ENCODE measurements at places on chromosomes 1 and 21.

DNA sequence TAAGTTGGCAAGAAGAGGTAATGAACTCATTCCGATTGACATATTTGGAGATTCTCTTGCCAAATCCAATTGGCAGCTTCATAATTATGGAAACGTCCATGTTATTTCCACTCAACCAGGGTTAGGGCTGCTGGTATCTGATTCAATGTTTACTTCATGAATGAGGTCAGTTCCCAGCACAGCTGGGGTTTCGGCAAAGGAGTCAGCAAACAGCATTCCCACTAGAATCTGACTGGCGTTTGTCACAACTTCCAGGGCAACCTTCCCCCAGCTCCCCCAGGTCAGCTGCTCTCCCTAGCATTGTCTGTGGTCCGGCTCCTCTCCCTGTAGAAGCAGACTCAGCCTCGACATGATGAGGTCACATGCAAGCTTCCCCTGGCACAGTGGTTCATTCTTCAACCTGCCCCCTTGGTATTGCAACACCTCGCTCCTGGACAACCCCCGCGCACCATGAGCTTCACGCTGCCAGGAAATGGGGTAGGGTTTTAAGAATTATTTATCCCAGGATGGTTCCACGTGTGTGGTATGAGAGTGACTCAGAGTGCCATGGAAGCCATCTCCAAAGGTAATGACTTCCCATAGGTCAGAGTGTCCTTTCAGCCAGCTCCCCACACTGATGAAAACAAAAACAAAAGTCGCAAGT lies 100.7 kb upstream of the SLC25A33 start:
- no peak for DNase-seq

DNA sequence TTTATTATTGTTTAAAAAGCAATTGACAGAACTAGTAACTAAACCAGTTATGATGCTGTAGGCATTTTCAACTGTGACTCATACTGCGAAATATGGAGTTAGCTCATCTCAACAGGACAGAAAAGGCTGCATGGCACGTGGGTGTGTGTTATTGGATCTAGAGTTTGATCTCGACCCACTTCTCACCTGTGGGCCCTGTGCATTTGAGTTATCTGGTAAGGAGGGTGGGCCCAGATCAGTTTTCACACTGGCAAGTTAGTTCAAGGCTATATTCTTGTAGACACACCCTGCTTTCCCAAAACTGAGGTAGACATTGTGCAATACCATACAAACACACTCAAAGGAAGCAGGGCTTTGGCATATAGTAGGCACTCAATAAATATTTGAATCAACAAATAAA lies 71.3 kb upstream of the PRDX6 start:
- DNase-seq = no peak

DNA sequence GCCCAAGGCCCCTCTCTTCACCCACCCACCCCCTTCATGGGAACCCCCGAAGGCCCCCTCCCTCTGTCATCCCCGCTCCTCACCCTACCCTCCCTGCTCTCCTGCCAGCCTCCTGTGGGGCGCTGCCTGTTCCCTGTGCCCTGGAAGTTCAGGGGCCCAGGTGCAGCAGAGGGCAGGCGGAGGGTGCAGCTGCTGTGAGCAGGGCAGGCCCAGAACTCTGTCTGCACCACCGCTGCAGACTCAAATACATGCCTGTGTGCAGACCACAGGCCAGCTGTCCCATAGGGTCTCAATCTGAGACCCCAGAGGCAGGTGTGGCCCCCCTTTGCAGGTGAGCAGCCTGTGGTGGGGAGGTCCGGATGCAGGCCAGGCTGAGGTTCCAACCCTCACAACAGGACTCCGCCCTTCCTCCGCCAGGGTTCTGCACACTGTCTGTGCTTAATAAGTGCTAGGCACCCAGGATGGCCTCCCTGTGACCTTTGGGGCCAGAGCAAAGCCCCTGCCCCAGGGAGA lies 62.5 kb downstream of the WNT9A start:
- no peak for DNase-seq

- no peak for DNase-seq
These were observed 36.3 kb downstream of the GABPB2 start for GRCh38 chr1:151106894-151107293.

DNA sequence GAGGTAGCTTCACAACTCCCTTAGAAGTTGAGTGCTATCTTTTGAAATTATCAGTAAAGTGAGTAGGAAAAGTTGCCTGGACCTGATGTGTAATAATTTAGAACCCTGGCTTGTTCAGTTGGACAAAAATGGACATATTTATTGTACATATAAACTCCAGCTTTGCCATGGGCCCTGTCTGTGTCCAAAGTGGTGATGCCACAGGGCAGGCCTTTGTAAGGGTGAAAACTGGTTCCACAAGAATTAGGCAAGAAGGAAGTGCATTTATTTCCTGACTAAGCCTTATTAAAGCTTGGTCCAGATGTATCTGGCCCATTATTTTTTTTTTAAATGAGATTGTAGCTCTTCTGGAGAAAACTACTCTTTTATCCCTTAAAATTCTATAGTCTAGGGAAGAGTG lies 47.9 kb downstream of the MACO1 start:
- DNase-seq = no peak

DNA sequence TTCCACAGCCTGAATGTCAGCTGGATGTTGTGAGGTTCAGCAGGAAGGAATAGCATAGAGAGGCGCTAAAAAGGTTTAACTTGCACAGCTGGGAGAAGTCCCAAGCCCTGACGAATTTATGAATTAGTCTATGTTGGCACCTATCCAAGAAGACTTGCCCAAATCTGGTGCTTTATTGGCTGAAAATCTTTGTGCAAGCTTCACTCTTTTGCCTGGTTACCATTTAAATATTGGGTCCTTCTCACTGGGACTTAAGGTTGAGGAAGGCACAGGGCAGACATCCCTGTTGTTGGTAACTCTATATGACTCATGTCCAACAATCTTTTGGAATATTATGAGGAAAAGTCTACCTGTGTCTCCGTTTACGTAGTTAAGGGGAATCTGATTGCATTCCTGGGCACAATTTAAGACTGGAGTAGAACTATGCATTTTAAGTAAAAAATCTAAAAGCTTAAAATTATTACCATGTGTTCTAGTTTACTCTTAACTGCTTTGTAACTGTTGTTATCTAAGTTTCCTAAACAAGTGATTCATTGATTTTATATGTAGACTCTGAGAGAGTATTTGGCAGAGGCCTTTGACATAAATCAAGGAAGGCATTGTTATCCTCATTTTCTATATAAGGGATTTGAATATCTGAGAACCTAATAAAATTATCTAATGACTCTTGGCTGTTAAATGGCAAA lies 181.7 kb upstream of the DPYD start:
- DNase-seq = no peak

GRCh38 chr1:228490120-228491078 lies 3.2 kb downstream of the RNF187 start:
- no peak for DNase-seq

GRCh38 chr1:236495467-236496112 lies 28.2 kb upstream of the LGALS8 start:
- DNase-seq = no peak
